Transverse colon (tissue), 4 donors: ENCODE measurements at places on chromosomes 7 and 10. TPM values are rescaled to one million over a fixed set of nuclear protein-coding genes. Genes with fewer than 3 reads are reported as not detected.

- H3K36me3 ChIP-seq, result no peaks in the 10 kb centered on the region
- peaks cover 21% of the 10 kb centered on the region for H3K4me1 ChIP-seq
These were observed 47.2 kb downstream of the PWWP2B start for GRCh38 chr10:132443983-132444876.

GRCh38 chr7:315516-316265 is 25.7 kb downstream of the FOXL3 start:
- no peak overlapping the region for H3K27ac ChIP-seq
- H3K4me3 ChIP-seq, result no peak overlapping the region
- no peak for DNase-seq
- H3K36me3 ChIP-seq, result no peaks in the 10 kb centered on the region
- H3K27me3 ChIP-seq, result peaks cover 3% of the 10 kb centered on the region

DNA sequence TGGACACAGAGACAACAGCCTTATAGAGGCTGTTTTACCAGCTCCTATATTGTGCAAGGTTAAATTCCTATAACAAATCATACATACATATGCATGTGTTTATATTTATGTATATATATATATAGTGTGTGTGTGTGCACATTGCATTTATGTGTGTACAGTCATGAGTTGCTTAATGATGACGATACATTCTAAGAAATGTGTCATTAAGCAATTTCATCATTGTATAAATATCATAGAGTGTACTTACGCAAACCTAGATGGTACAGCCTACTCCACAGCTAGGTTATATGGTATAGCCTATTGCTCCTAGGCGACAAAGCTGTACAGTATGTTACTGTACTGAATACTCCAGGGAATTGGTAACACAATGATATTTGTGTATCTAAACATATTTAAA is 30.1 kb upstream of the TNKS2 start:
- H3K4me3 ChIP-seq, result no peak overlapping the region
- H3K27me3 ChIP-seq, result no peaks in the 10 kb centered on the region
- no peaks in the 10 kb centered on the region for H3K4me1 ChIP-seq

GRCh38 chr10:110443239-110444003 is 54.3 kb upstream of the DUSP5 start:
- H3K27me3 ChIP-seq, result no peaks in the 10 kb centered on the region
- no peak overlapping the region for H3K27ac ChIP-seq
- no peak overlapping the region for H3K4me3 ChIP-seq

GRCh38 chr10:45592926-45593325 is 79.6 kb downstream of the ZFAND4 start:
- DNase-seq, result no peak
- peak overlapping the region; percentile 89 for H3K27ac ChIP-seq
- peaks cover 8% of the 10 kb centered on the region for H3K4me1 ChIP-seq
- H3K4me3 ChIP-seq, result peak overlapping the region; percentile 97

- H3K27ac ChIP-seq, result no peak overlapping the region
- no peak overlapping the region for H3K4me3 ChIP-seq
- H3K36me3 ChIP-seq, result no peaks in the 10 kb centered on the region
- H3K4me1 ChIP-seq, result peaks cover 20% of the 10 kb centered on the region
- no peaks in the 10 kb centered on the region for H3K27me3 ChIP-seq
These were observed 267.3 kb upstream of the NPVF start for GRCh38 chr7:25495342-25496250.

DNA sequence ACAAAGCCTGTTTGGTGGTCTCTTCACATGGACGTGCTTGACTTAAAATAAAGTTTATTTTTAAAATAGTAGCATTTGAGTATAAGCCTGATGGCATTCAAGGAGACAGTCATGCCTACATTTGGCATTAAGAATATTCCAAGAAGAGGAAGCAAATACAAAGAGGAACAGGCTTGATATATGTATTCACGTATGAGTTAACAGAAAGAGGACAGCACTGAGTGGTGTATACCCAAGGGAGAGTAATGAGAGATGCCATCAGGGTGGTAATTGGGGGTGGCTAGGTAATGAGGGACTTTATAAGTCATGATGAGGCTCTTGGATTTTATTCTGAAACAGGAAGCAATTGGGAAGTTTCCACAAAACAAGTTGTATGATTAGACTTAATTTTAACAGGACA is 363.3 kb downstream of the SEMA3D start:
- no peak overlapping the region for H3K4me3 ChIP-seq
- H3K27ac ChIP-seq, result no peak overlapping the region
- DNase-seq, result no peak
- no peaks in the 10 kb centered on the region for H3K36me3 ChIP-seq
- no peaks in the 10 kb centered on the region for H3K27me3 ChIP-seq

- no peak overlapping the region for H3K4me3 ChIP-seq
- DNase-seq, result no peak
- H3K27ac ChIP-seq, result no peak overlapping the region
- H3K4me1 ChIP-seq, result no peaks in the 10 kb centered on the region
These were observed 45.0 kb downstream of the CDK1 start for GRCh38 chr10:60823324-60823723.

GRCh38 chr10:124081547-124082140 is 11.8 kb downstream of the CHST15 start:
- no peaks in the 10 kb centered on the region for H3K27me3 ChIP-seq
- no peaks in the 10 kb centered on the region for H3K36me3 ChIP-seq
- no peak overlapping the region for H3K27ac ChIP-seq
- no peak for DNase-seq

- no peaks in the 10 kb centered on the region for H3K27me3 ChIP-seq
- peaks cover 9% of the 10 kb centered on the region for H3K4me1 ChIP-seq
- H3K4me3 ChIP-seq, result no peak overlapping the region
- H3K36me3 ChIP-seq, result no peaks in the 10 kb centered on the region
These were observed 7.9 kb downstream of the GPRIN2 start for GRCh38 chr10:46548498-46549090.

Gene SPDYE2B
- not detected for total RNA-seq

Gene PON1
- not detected for total RNA-seq

Gene VIPR2
- total RNA-seq, result 3.7 TPM

Gene ASB15
- total RNA-seq, result not detected

Gene PRXL2A
- 54.1 TPM for total RNA-seq

Gene UCMA
- total RNA-seq, result not detected
